Vagina (tissue), 2 donors: ENCODE measurements at places on chromosomes 16 and 17. TPM values are rescaled to one million over a fixed set of nuclear protein-coding genes. Genes with fewer than 3 reads are reported as not detected.

GRCh38 chr16:79601931-79602627 is 1.5 kb upstream of the MAF start:
- DNase-seq: no peak

TEX14 gene
- total RNA-seq: not detected

DBNDD1 gene
- 8.1 TPM for total RNA-seq

CASKIN2 gene
- 19.9 TPM for total RNA-seq

- no peak for DNase-seq
Measured at GRCh38 chr16:89143911-89144675, 27.5 kb upstream of the CDH15 start.

PRSS33 gene
- total RNA-seq: not detected

- no peak for DNase-seq
Measured at GRCh38 chr16:76441876-76442275, 164.7 kb downstream of the CNTNAP4 start.

DNA sequence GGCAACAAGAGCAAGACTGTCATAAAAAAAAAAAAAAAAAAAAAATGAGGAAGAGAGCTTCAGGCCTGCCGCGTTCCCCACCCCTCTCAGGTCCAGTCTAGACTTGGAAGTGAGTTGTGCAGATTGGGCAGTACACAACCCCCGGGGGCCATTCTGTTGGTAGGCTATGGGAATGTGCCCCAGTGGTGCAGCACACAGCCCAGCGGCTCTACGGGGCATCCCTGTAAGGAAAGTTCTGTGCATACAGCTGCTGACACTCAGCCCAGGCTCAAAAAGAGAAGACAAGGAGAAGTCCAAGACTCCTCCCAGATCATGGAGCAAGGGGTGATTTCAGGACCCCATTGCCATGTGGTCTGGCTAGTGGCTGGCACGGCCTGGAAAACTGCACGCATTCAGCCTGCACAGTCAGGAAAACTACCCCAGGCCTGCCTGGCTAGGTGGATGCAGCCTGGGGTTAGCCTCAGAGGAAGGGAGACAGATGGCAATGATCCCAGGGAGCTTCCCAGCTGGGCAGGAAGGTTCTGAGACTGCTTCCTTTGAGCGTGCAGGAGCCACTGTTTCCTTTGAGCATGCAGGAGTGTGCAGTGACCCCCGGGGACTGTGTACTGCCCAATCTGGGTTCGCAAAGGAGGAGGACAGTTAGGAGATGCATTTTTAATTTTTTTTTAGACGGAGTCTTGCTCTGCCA is 44.8 kb downstream of the PECAM1 start:
- DNase-seq: no peak

DNA sequence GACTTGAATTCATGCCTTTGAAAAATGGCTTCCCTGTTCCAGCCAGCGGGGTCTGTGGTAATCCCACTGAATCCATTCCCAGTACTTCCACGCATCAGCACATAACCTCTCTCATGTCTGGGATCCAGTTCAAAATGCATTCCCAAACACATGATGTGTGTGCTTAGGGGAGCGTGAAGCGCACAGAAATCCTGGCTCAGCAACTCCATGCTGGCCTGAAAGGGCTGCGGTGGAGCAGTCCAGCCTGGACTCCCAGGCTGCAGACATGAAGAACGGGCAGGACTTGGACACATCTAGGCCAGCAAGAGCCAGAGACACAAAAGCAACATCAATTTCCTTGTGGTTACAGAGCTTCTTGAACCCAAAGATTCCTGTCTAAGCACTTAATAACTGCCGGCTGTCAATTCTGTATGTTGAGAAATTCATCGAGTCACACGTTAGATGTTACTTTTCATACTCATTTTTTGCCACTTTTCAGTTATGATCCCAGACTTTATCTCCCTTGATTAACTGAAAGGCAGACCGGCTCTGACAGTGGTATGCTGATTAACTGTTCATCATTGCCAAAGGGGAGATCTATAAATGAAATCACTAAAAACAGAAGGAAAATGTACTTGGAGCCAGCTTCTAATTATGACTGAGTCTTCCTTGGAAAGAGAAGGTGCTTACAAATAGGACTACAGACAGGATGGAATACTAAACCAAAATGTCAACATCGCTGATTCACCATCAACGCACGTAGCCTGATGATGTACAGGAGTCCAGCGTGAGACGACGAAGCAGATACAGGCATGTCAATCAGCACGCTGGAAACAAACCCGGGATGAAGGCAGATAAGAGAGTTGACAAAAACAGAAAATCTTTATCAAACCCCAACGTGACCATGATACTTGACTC is 23.0 kb downstream of the NSMCE1 start:
- DNase-seq: peak; percentile 64
